ENCODE measurements at places on chromosomes 6 and 20. TPM values are rescaled to one million over a fixed set of nuclear protein-coding genes. Genes with fewer than 3 reads are reported as not detected.

SEMG1 gene
- not detected for total RNA-seq

DNA sequence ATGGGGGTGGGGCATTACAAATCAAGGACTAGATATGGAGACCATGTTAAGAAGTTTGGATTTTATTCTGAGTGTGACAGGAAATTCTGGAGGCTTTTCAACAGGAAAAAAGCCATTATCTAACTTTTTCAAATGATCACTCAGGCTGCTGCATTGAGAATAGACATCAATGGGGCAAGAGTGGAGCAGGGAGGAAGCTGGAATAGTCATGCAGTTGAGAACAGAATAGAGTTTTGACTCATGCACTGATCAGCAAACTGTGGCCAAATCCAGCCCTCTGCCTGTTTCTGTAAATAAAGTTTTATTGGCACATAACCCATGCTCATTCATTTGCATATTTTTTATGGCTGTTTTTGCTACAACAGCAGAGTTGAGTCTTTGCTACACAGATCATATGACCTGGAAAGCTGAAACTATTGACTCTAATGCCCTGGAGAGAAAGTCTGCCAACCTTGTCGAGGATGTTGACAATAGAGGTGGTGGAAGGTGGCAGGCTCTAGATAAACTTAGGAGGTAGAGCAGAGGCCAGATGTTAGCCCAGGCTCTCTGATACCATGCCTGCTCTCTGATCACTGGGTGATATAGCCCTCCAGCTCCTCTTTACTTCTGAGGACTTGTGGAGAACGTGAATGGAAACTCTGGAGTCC lies 441.8 kb downstream of the PTPRT start:
- no peak overlapping the region for H3K4me3 ChIP-seq
- no peak overlapping the region for H3K27ac ChIP-seq
- no peaks in the 10 kb centered on the region for H3K27me3 ChIP-seq
- no peak for DNase-seq
- H3K36me3 ChIP-seq: no peaks in the 10 kb centered on the region

GRCh38 chr6:90583179-90583835 lies 3.6 kb downstream of the MAP3K7 start:
- no peaks in the 10 kb centered on the region for H3K27me3 ChIP-seq
- peaks cover 19% of the 10 kb centered on the region for H3K4me1 ChIP-seq
- H3K27ac ChIP-seq: no peak overlapping the region
- DNase-seq: no peak

- H3K27ac ChIP-seq: peak overlapping the region; percentile 69
- no peaks in the 10 kb centered on the region for H3K36me3 ChIP-seq
- peaks cover 40% of the 10 kb centered on the region for H3K4me1 ChIP-seq
- H3K27me3 ChIP-seq: no peaks in the 10 kb centered on the region
- peak; percentile 16 for DNase-seq
Measured at GRCh38 chr6:144314562-144314961, 29.4 kb downstream of the UTRN start.

GJA10 gene
- not detected for total RNA-seq
